ENCODE measurements at places on chromosomes 7 and 10. TPM values are rescaled to one million over a fixed set of nuclear protein-coding genes. Genes with fewer than 3 reads are reported as not detected.

Gene C7orf33
- not detected for total RNA-seq

Gene KIAA1549
- 34.8 TPM for total RNA-seq

Gene PRF1
- total RNA-seq = 0.13 TPM

Gene TMEM270
- not detected for total RNA-seq

Gene NPFFR1
- total RNA-seq = 0.14 TPM

Gene ICA1
- 6.8 TPM for total RNA-seq

Gene PRTFDC1
- 26.3 TPM for total RNA-seq

- no peak for DNase-seq
Measured at GRCh38 chr7:14630048-14630447, 272.5 kb downstream of the DGKB start.

- no peak for DNase-seq
Measured at GRCh38 chr7:140649556-140650205, 9.1 kb upstream of the DENND2A start.

GRCh38 chr7:137408126-137408525 is 64.6 kb upstream of the PTN start:
- no peak for DNase-seq

DNA sequence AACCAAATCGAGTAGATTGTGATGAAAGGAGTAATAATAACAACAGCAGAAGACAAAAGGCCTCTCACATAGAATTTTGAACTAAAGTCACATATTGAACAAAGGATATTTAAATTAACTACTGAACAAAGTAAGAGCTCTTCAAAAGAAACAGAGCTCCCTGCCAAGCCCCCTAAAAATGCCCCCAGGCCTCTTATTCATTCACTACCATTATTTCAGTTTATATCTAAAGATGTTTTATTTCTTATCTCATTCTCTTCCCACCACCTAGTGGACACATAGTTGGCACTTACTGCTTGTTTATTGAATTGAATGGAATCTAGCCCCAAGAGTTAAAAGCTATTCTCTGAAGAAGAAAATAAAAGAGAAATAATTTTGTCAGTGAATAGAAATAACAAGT is 37.4 kb downstream of the VCL start:
- DNase-seq = no peak

- no peak for DNase-seq
Measured at GRCh38 chr7:19333706-19334105, 188.5 kb upstream of the FERD3L start.

DNA sequence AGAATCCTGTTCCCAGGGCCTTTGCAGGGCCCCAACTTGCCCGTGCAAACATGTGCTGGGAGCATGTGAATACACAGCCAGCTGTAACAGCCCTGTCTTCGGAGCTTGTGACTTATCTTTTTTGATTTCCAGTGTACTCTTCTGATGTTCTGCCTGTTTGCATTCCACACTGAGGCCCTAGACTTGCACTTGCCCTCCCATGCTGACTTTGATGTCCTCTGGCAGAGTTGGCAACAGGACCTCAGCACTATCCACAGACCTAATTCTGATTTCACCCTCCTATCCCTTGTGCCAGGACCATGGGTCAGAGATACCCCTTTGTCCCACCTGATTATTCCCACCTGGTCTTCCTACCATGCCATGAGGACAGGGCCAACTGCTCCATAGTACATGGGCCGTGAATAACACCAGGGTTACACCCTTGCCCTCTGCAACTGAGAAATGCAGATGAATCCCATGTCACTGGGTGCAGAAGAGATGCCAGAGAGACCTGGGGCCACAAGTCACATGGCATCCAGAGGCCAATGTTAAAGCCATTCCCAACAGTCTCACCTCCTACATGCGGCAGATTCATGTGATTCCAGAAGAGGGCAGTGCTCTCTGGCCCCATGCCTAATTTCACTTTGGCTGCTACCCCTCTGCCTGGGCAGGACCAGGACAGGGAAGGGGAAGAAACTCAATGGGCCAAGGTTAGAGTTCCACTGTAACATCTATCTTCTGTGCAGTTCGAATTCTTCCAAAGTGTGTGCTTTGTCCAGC is 43.0 kb downstream of the SCRN1 start:
- no peak for DNase-seq

GRCh38 chr10:58755677-58756076 is 243.0 kb downstream of the BICC1 start:
- DNase-seq = no peak

DNA sequence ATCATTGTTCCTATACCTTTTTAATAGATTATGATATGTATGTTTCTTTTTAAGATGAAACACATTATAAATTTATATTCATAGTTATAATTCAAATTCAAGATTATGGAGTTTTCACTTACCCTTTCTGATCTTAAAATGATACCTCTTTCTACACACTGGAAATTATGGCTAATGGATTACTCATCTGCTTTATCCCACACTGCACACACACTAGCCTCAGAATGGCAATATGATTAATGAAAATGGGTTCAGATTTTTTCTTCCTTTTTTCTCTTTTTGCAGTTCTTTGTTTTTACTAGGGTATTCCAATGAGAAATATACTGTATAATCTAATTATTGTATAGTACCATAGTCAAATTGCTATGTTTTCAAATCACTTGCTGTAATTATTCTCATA is 82.3 kb upstream of the FZD1 start:
- DNase-seq = no peak

- no peak for DNase-seq
Measured at GRCh38 chr10:31773749-31774298, 154.8 kb downstream of the ARHGAP12 start.

DNA sequence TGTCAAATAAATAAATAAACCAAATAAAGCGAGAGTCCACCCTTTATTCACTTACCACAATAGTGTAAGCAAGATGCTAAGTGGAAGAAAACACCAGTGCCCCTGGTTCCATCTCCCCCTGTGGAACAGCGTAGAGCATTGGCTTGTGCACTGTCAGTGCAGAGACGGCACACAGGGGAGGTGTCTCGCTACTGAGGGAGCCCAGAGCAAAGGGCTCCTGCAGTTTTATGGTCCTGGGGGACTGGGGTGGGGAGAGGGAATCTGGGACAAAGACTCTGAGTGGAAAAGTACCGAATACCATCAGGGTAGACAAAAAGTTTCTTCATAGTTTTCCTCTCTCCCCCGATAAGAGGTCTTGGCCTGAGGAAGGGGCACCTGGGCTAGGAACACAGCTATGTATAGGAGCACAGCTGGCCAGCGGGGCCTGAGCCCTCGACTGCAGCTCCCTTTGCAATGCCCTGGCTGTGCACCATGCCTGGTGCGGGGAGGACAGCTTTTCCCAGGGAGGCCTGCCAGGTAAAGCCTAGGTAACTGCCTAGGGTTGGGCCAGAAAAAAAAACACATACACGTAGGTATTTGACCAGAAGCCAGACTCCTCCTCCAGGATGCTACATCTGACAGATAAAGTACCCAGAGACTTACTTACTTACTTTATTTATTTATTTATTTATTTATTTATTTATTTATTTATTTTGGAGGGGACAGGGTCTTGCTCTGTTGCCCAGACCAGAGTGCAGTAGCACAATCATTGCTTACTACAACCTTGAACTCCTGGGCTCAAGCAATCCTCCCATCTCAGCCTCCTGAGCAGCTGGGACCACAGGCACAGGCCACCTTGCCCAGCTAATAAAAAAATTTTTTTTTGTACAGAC is 88.8 kb upstream of the KIF5B start:
- DNase-seq = no peak

GRCh38 chr7:85757348-85757747 is 570.5 kb upstream of the SEMA3D start:
- no peak for DNase-seq

DNA sequence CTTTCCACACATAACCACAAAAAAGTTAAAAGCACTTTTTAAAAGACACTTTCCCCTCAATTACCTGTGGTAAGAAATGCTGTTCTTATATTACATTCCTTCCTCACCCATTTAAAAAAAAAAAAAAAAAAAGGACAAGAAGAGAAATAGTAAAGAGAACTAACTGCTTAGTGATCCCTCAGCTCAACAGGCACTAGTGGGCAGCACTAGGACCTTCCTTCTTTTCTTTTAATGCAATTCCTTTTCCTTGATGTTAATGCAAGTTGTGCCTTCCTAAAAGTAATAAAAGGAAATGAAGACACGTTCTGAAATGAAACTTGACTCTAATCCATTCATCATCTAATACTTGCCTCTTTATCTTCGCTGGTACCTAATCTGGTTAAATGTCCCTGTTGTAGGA is 189.7 kb downstream of the TCF7L2 start:
- DNase-seq = no peak

GRCh38 chr7:111282626-111283025 is 191.7 kb downstream of the LRRN3 start:
- DNase-seq = no peak

DNA sequence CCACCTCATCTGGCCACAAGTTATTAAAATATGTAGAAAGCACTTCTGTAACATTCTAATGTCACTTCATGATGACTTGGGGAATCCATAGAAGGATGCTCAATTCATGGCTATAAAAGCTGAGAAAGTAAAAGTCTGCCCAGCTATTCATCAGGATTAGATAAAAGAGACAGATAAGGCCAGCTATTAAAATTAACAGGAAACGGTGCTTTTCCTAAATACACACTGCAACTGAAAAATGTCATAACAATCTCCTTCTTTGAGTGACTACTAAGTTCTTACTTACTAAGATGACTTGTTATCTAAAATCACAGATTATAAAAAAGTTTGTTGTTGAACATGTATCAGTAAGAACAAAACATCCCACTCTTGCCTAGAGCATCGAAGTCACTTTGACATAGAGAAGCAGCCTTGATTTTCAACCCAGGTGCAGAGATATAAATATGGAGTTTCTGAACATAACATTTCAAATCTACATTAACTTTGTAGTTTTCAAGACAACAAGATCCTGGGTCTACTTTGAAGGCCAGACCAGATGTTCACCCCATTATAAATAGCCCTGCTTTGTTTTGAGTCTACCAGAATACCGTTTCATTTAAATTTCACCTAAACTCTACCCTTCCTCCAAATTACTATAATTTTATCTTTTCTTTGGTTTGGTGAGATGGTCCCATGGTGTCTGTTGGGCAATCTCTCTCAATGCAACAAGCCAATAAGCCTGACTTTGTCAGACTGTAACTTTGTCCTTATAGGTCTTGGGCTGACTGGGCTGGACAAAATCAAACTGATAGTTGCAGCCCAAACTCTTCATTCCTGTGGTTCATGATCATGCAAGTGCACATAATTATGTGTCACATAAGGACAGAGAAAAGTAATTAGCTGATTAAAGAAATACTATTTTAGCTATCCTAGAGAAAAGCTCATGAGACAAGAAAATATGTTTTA is 24.0 kb downstream of the HYCC1 start:
- DNase-seq = no peak

DNA sequence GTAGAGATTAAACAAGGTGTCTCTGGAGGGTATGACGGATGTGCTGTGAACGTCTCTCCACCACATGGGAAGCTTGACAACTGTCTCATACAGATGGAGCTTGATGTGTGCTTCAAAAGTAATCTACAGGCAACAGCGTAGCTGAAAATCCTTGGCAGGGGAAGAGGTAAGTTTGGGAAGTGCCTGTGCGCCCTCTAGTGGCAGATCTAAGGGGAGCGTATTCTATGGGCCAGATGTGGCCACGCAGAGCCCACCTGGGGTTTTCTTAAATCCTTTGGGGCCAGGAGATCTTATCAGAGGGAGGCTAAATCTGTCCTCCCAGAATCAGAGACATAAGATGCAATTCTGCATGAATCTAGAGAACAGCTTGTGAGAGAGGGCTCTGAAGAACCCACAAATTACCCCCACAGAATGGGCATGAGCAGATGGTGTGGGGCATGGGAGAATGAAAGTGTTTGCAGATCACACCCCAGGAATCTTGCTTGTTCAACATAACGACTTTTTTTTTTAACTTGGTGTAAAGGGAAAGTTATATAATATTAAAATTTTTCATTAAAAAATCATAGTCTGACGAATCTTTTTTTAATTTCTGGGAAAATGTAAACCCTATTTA is 91.2 kb upstream of the MPP7 start:
- DNase-seq = peak; percentile 74

DNA sequence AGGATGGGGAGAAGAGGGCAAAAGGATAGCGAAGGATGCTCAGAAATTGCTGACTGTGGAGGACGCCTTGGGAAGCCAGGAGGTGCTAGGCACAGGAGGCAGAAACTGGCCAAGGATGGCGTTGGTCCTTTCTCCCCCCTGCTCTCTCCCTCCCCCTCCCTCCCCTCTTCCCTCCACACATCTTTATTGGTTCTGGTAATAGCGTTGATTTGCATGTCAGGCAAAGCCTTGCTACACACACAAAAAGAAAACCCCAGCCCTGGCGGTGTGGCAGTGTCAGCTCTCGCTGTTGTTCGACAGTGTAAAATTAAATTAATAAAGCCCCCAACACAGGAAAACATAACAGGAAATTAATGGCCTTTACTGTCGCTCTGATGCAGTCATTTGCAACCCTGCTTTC is 47.2 kb downstream of the PAX2 start:
- DNase-seq = no peak

DNA sequence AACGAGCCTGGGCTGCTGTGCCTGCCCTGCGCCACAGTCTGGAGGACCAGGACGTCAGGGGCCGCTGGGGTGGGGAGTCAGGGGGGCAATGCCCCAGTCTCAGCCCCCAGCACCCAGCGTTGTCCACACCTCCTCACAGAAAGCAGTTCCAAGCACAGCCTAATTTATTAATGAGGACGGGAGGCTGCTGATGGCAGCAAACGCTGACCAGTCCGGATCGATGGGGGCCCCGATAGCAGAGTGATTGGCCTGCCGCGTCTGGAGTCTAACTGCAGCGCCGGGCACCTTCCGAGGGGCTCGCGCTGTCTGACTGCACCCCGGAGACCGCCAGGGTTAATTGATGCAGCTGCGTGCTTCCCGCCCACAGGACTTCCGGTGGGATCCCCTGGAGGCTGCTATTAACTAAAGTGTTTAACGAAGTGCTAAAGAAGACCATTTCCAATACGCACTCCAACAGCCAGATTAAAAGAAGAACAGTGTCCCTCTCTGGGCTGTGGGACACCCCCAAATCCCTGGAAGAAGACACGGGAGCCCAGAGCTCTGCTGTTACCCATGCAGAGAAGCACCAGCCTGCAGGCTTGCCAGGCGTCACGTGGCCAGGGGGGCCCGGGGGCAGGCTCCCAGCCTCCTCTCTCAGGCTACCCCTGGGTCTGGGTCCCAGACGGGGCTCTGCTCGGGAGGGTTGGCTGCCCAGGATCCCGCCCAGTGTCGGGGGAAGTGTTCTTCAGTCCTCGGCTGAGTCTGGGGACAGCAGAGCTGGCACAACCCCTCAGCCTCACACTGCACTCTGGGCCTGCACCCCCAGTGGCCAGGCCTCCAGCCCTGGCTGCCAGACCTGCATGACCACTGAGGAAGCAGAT is 63.8 kb downstream of the MICALL2 start:
- no peak for DNase-seq

Measured in mesothelial cell of epicardium (in vitro differentiated cells).